ENCODE measurements at places on chromosomes 2 and 18.
A peak's percentile ranks its signal among the peaks of the same experiment; 100 is the strongest.

DNA sequence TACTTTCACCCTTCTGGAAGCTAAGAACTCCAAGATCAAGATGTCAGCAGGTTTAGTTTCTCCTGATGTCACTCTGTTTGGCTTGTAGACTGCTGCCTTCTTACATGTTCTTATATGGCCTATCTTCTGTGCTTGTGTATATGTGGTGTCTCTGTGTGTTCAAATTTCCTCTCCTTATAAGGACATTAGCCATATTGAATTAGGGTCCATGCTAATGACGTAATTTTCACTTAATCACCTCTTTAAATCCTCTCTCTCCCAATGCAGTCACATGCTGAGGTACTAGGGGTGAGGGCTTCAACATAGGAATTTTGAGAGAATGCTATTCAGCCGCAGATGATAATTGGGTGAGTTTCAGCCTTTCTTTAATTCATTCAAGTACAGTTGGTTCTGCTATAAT, 458.3 kb upstream of the SYT4 start:
- DNase-seq, result no peak

DNA sequence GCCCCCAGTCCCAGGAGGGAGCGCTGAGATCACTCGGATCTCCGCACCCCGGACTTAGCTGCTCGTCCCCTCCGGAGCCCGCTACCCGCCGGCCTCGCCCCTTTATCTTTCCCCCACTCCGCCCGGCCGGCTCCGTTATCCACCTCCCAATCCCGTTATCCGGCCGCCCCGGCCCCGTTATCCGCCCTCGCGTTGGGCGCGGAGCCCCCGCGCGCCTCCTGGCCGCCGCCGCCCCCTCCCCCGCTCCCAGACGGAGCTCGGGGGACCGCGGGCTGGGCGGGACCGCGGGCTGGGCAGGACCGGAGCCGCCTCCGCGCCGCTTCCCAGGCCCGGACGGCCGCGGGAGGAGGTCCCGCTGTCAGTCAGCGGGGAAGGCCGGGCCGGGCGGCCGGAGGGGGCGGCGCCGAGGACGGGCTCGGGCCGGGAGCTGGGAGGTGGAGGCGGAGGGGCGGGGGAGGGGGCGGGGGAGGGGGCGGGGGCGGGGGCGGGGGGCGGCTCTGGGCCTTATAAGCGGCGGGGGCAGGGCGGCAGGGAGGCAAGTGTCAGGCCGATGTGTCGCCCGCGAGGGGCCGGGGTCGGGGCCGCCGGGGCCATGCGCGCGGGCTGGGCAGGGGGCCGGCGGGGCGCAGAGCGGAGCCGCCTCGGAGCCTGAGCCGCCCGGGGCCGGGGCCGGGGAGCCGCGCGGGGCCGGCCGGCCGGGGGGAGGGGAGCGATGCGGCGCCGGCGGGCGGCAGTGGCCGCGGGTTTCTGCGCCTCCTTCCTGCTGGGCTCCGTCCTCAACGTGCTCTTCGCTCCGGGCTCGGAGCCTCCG, at the start of gene PKDCC:
Gene PKDCC (plus strand): TSS at position 534 of the 811 bp plus-strand sequence. CDS start 179 bp downstream, at position 713.
- peak; percentile 91 for DNase-seq

GRCh38 chr18:76407681-76408080, 87.4 kb downstream of the ZNF516 start:
- DNase-seq, result peak; percentile 36

DNA sequence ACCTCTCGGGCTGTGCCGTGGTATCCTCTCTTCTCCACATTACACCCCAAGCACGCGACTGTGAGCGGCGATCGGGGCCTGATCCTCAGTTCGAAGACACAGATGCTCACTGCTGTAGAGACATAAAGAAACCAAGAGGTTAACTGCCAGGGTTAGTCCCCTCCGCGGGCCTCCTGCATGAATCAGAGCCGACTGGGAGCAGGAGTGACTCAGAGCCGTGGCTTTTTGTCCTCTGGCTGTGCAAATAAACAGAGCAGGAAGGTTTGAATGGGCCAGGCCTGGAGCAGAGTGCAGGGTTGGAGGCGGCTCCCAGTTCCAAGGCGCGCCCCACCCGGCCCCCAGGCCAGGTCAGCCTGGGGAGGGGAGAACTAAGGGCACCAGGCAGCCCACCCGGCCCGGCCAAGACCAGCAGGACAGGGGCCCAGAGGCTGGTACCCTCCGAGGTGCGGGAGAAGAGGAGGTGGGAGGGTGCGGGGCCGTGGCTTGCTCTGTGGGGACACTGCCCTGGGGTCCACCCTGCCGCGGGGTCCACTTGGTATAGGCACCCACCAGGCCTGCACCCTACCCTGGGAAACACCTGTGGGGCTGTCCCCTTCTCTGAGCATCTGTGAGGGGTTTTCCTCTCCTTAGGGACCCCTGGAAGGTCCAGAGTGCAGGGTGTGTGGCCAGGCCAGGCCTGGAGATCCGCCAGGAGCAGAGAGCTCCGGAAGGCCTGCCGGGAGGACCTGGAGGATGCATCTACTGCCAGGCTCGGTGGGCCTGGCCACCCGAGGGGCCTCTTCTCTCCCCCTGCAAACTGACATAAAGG, 16.5 kb downstream of the TWIST2 start:
- DNase-seq, result peak; percentile 87

DNA sequence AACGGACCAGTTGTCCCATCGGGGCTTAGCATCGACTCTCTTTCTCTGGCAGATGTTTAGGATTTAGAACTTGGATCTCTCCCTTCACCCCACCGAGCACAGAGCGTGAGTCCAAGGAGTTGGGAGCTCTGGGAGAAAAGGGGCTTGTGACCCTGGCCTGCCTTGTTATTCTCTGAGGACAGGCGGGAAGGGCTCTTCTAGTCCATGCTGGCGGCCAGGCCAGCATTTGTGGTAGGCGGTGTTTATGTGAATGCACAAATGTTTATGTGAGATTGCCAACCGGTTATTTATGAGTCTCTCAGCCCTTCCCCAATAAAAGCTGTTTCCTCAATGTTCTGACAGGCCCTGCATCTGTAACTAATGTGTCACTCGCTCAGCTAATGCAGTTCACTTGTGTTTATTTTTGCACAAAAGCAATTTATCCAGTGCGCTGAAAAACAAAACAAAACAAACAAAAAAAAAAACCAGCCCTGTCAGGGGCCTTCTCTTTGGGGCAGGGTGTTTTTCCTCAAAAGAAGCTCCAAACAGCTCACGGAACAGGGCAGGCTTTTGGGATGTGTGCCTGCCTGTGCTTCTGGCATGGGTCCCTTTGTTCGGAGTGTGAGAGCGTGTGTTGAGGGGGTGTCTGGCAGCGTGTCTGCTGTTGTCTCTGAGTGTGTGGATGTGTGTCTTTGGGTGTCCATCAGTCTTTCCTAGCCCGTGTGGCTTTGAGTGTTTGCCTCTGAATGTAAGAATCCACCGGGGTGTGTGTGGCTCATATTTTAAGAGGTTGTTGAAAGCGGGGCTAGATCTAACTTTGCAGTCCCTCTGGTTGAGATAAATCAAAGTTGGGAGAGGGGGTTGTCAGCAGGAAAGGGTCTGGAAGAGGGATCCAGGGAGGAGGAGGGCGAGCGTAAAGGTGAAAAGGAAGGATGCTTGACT, 52.8 kb upstream of the HAAO start:
- DNase-seq, result peak; percentile 65

GRCh38 chr2:3606370-3607201, 11.7 kb downstream of the COLEC11 start:
- DNase-seq, result peak; percentile 55

DNA sequence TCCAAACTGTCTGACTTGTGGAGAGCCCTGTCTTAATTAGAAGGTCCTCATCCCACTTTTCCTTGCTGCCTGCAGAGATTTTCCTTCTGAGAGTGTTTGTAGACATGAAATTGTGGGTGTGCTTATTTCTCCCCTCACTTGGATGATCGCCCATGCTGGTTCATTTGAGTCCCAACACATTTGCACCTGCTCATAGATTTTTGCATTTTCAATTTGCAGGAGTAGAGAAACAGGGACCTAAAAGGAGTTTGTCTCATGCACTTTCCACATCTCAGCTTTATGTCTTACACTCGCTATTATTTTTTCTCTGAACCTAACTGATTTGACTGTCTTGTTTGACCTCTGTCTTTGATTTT, 33.2 kb upstream of the FHL2 start:
- no peak for DNase-seq

GRCh38 chr2:203040966-203041521, 26.4 kb downstream of the NBEAL1 start:
- no peak for DNase-seq

GRCh38 chr18:44601447-44601846, 79.2 kb upstream of the SETBP1 start:
- no peak for DNase-seq

GRCh38 chr2:168180914-168181313, 66.5 kb downstream of the STK39 start:
- DNase-seq, result no peak

- no peak for DNase-seq
Measured at GRCh38 chr18:23627321-23627720, 35.4 kb downstream of the ANKRD29 start.

DNA sequence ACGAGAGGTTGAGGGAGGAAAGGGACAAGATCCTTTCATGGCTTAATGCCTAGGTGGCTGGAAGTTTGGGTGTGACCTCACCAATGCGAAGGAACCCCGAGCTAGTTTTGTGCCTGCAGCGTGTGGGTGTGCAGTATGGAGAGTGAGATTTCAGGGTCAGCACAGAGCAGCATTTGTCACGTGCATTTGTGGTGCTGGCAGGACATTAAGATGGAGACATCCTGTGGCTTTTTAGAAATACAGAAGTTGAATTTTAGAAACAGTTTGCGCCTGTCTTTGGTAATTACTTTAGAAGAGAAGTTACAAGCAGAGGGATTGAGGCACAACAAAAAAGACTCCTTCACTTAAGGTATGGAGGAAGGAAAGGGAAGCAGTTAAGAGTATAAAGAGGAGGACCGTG, 258.2 kb upstream of the THUMPD2 start:
- DNase-seq, result no peak

GRCh38 chr2:181673173-181673572, 7.1 kb downstream of the NEUROD1 start:
- no peak for DNase-seq

GRCh38 chr2:233336541-233336940, 17.8 kb upstream of the DGKD start:
- DNase-seq, result no peak

- no peak for DNase-seq
Measured at GRCh38 chr2:30956995-30957394, 149.7 kb upstream of the CAPN13 start.

DNA sequence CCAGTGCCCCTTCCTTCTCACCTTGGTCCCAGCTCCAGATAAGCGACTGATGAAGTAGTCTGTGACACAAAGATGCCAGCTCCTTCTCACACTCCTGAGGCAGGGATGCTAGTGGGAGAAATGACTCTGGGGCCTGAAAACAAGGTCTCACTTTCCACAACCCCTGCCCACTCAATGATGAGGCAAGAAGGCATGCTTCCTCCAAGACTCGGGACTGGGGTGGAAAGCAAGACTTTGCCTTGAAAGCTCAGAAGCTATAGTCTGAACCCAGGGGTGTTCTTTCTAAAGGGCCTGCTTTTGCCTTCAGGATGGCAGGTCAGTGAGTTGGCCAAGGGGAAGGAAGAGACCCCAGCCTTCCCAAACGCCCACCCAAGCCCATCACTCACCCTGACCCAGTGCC, 1.4 kb downstream of the CCDC142 start:
- DNase-seq, result no peak

DNA sequence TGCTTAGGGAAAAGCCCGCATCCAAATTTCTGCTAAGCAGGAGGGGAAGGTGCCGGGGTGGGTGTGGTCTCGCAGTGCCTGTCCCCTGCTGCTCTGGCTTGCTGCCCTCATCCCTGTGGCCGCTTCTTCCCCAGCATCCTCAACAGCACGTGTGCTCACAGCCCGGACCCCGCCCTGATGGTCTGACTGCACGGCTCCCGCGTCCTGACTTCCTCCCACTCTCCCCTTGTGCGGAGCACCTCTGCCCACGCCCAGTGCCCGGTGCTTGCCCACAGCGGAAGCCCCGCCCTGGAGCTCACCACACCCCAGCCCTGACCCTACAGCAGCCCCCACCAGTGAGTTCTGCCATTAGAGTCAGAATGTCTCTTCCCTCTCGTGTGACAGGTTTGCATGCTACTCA, 277.9 kb downstream of the NDUFA10 start:
- DNase-seq, result no peak

DNA sequence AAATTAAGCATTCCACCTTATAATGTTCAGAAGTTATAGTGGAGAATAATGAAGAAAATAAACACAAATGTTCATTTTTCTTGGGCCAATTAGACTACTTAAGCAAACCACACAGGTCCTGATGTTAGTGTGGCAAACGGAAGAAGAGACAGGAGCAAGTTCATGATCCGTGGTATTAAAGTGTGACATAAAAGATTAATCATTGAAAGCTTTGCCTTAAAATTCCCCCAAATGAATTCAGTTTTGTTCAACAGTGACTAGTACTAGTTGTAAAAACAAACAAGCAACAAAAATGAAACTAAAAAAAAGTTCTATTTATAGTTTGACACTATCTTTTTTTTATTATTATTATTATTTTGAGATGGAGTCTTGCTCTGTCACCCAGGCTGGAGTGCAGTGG, 73.7 kb downstream of the RFTN2 start:
- no peak for DNase-seq

- no peak for DNase-seq
Measured at GRCh38 chr18:76356666-76357065, 138.4 kb downstream of the ZNF516 start.

DNA sequence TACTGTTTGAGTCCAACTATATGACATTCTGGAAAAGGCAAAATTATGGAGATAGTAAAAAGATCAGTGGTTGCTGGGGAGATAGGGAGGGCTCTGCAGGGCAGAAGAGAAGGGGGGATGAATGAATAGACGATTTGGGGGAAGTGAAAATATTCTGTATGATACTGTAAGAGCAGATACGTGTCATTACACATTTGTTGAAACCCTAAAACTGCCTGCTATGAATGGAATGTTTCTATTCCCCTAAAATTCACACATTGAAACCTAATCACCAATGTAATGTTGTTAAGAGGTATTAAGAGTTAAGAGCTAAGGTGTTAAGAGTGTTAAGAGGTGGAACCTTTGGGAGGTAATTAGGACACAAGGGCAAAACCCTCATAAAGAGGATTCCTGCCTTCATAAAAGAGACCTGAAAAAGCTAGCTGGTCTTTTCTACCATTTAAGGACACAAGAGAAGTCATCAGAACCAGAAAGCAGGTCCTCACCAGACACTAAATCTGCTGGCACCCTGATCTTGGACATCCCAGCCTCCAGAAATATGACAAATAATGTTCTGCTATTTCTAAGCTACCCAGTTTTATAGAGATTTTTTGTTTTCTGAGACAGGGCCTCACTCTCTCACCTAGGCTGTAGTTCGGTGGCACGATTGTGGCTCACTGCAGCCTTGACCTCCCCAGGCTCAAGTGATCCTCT, 76.2 kb downstream of the ATAD2B start:
- DNase-seq, result no peak

DNA sequence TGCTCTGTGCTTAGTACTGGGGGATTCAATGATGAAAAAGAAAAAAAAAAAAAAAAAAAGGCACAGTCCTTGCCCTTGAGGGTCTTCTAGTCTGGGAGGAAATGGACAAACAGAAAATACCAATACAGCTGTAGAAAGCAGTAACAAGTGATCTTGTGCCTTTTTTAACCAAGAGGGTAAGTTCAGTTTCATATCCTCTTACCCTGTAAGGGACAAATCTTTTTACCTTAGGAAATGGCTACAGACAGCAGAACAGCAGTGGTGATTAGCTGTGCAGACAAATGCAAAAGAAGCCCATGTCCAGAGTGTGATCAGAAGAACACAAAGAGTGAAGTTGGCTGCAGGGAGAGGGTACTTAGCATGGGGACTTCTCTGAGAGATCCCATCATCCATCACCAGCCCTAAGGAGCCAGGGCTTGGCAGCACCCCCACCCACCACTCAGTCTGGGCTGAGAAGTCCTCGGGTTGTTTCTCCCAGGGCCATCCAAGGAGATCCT, 102.9 kb downstream of the ALPK2 start:
- no peak for DNase-seq

- DNase-seq, result no peak
Measured at GRCh38 chr2:162172802-162173370, 20.8 kb upstream of the GCG start.

- no peak for DNase-seq
Measured at GRCh38 chr2:181367906-181368435, 89.2 kb upstream of the ITGA4 start.
